BJ (cell line): ENCODE measurements at places on chromosomes 6 and 20.

GRCh38 chr6:89134723-89135122 is 11.1 kb upstream of the PM20D2 start:
- DNase-seq = no peak

- DNase-seq = peak; percentile 66
Measured at GRCh38 chr6:100504786-100505737, 40.3 kb upstream of the SIM1 start.

- no peak for DNase-seq
Measured at GRCh38 chr6:35496036-35496840, 641 bp downstream of the TEAD3 start.

- DNase-seq = peak; percentile 60
Measured at GRCh38 chr20:44496976-44497375, 21.3 kb downstream of the TTPAL start.

DNA sequence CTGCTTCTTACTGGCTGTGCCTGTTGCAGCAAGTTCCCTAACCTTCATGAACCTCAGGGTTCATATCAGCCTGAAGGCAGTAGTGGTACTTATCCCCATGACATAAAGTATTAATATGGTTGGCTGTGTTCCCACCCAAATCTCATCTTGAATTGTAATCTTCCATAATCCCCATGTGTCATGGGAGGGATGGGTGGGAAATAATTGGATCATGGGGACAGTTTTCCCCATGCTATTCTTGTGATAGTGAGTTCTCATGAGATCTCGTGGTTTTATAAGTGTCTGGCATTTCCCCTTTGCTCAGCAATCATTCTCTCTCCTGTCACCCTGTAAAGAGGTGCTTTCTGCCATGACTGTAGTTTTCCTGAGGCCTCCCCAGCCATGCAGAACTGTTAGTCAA is 61.8 kb downstream of the FAM229B start:
- no peak for DNase-seq

- no peak for DNase-seq
Measured at GRCh38 chr20:62487561-62488354, 12.0 kb upstream of the GATA5 start.

- no peak for DNase-seq
Measured at GRCh38 chr20:10134176-10134575, 84.5 kb upstream of the SNAP25 start.

GRCh38 chr20:36871640-36872570 is 4.0 kb upstream of the TLDC2 start:
- DNase-seq = no peak

- DNase-seq = no peak
Measured at GRCh38 chr20:35314816-35315631, 22.8 kb upstream of the FAM83C start.

DNA sequence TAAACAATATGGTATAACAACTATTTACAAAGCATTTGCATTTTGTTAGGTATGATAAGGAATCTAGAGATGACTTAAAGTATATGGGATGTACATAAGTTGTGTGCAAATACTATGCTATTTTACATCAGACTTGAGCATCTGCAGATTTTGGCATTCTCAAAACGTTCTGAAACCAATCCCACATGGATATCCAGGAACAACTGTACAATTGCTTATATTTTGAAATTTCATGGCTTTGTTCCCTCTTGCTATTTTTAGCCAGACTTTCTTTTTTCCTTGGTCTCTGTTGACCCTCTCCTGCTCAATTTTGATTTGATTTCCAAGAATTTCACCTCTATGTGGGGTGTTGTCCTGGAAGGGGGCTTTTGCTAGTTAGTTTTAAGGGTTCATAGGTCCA is 32.9 kb upstream of the UST start:
- DNase-seq = no peak

DNA sequence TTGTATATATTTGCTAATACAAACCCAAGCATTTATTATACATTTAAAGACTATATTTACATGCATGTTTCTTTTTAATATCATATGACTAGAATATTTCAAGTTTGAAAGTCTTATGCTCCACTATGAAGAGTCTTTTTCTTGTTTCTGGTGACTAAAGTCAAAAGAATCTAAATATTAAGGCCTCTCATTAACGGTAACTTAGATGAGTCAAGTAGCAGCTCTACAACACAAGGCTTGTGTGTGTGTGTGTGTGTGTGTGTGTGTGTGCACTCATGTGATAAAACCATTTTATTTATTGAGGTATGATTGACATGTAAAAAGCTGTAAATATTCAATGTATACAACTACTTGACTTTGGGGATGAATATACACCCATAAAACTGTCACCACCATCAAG is 275.6 kb downstream of the TFAP2B start:
- DNase-seq = no peak

DNA sequence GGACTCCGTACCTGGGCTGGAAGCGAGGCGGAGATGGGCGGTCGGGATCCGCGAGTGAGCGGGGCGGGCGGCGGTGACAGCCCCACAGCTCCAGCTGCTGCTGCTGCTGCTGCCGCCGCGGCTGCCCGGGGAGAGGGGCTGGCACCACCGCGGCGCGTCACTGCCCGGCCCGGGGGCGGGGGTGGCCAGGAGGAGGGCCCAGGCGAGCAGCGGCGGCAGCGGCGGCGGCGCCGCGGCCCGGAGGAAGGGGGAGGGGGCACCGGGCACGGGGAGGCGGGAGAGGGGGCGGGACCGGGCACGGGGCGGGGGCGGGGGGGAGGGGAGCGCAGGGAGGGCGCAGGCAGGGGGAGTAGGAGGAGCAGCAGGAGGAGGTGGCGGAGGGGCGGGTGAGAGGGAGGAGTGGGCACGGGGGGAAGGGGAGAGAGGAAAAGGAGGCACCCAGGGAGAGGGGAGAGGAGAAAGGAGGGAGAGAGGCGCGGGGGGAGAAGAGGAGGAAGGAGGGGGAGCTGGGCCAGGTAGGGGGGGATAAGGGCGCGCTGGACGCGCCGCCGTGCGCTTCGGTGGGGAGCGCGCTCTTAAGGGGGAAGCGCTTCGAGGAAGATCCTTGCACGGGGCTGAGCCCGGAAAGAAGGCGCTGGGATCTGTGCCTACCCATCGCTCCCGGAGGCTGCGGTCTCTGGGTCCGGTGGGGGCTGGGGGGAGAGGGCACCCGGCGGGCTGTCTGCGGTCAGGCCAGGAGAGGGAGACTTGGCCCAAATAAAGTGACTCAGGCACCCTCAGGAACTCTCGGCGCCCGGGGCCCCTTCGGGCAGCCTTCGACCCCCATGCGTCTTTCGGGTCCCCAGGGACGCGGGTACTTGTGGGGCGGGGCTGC is 101.5 kb downstream of the NOL4L start:
- DNase-seq = no peak

DNA sequence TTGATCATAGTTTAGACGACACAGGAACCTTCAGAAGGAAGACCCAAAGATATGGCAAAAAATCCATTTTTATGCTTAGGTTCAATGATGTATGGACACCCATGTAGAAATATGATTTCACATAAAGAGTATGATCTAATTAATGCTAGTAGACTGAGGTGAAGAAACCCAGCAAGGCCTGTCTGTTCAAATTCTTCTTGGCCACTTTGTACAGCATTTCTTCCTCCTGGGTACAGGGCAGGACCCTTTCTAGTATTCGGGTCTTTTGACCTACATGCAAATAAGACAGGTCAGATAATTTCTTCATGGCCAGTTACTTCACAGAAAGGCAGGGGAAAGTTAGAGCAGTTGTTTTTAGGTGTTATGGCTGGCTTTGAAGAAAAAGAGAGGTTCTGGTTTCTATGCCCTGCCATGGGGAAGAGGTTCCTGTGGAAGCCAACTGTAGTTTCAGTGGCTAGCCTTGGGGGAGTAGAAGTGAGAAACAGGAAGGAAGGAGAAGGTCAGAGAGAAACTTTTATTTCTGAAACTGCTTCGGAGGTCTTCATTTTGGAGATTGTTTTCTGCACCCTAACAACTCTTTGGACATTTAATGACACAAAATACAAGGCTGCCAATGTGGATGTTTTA is 208.3 kb downstream of the PTPRK start:
- no peak for DNase-seq

DNA sequence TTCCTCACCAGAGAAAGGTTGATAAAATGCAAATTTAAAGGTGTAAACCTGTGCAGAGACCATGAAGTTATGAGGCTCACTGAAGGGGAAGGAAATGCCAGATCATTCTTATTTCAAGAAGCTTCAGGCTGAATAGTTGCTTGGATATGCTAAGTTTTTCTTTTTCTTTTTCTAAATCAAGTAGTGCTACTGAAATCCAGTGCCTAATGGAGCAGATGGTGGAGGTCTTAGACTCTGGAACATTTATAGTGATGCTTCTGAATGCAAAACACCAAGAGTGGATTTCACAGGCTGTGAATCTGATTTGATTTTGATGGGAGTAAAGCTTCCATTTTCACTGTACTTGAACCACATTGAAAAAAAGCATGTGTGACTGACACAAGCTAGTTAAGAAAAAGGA is 151.2 kb upstream of the BEND3 start:
- no peak for DNase-seq

- peak; percentile 48 for DNase-seq
Measured at GRCh38 chr6:139409026-139409425, 34.6 kb upstream of the CITED2 start.

- DNase-seq = no peak
Measured at GRCh38 chr20:21294755-21295154, 8.4 kb upstream of the XRN2 start.

DNA sequence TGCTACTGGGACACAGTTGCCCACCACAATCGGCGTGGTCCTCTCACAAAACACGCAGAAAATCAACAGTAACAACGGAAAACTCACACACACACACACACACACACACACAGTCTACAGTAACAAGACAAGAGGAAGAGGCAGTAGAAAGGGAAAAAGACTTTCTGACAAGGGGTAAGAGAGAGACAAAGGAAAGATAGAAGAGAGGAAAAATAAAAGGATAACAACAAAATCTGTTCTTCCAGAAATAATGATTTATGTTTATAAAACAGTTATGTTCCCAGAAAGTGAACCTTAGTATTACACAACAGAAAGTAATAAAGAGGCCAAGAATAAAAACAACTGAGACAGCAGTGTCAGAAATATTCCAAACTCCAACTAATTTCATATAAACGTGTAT is 2.9 kb downstream of the RANBP9 start:
- DNase-seq = no peak

GRCh38 chr6:169119669-169120068 is 134.0 kb downstream of the THBS2 start:
- DNase-seq = no peak

- DNase-seq = no peak
Measured at GRCh38 chr6:98812220-98812619, 22.2 kb upstream of the POU3F2 start.
